ENCODE measurements at places on chromosomes 12 and 14.
A peak's percentile ranks its signal among the peaks of the same experiment; 100 is the strongest.

DNA sequence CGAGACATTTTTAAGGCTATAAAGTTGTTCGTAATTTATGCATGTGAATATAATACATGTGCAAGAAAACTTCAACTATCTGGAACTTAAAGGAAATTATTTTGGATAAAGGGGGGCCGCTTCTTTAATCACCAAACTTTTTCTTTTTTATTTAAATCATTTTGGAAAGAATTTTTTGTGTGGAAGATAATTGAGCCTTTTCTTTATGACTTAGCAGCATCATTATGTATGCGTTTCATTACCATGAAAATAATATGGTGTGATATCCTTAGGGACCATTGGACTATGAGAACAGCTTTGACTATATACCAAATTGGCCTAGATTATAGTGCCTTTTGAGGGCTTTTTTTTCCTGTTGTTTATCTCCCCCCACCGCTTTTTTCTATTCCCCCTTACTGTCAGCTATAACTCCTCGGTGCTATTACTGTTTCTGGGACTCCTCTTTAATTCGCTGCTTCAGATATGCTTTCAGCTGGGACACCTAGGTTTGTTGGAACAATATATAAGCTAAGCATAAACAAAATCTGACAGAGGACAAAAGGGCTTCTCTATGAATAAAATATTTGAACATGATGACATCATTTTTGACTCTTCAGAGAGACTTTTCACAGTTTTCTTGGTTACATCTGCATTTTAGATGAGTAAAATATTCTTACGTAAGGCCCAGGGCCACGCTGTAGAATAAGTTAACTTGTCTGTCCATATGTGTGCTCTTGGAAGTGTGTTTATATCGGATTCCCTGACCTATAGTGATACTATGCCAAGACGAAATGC is 392.7 kb downstream of the NPAS3 start:
- DNase-seq = no peak

DNA sequence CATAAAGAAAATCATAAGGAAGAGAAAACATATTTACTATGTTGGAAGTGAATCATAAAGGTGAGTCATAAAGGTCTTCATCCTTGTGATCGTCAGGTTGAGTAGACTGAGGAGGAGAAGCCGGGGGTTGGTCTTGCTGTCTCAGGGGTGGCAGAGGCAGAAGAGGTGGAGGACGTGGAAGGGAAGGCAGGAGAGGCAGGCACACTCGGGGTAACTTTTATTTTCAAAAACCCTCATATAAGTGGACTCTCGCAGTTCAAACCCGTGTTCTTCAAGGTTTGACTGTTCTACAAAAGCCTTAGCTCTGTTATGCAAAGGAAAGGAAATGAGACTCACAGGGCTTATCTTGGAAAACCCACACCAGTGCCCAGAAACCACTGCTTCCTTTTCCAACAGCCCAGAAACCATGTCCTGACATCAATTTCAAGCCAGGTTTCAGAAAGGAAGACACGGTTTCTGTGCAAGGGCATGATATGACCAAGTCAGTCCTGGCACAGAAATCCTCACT is 14.0 kb downstream of the SMCO2 start:
- no peak for DNase-seq

- DNase-seq = no peak
Measured at GRCh38 chr14:91323671-91324605, 79.4 kb upstream of the GPR68 start.

DNA sequence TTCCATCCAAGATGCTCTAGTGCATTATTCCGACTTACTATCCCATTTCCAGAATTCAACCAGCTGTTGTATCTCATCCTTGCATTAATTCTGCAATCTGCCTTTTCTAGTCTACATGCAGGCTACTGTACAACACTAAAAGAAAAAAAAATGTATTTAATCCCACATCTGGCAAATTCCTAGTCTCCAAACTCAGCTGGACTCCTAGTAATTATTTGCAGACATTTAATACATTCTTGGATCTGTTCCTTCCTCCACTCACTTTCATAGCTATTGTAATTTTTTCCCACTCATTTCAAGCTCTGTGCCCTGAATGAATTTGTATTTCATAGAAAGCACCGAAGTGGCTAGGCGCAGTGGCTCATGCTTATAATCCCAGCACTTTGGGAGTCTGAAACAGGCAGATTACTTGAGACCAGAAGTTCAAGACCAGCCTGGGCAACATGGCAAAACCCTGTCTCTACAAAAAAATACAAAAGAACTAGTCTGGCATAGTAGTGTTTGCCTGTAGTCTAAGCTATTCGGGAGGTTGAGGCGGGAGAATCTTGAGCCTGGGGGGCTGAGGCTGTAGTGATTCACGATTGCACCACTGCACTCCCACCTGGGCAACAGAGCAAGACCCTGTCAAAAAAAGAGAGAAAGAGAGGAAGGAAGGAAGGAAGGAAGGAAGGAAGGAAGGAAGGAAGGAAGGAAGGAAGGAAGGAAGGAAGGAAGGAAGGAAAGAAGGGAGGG is 39.5 kb upstream of the YAF2 start:
- no peak for DNase-seq

GRCh38 chr12:67390273-67390672 is 121.1 kb downstream of the CAND1 start:
- DNase-seq = no peak

DNA sequence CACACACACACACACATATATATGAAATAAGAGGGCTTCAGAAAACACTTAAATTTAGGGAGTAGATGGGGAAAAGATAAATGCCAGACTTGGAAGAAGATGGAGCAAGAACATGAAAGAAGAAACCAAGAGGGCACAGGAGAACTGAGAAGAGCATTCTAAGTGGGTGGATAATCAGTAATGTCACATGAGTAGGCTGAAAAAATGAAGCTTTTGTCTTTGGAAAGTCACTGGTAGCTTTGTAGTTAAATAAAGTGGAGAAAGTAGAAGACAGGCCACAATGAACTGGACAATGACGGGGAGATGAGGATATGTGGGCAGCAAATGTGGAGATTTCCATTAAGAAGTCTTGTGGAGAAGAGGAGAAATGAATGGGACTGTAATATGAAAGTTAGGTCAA is 2.2 kb upstream of the ZC2HC1C start:
- DNase-seq = no peak

GRCh38 chr12:128856035-128856790 is 2.9 kb downstream of the GLT1D1 start:
- DNase-seq = no peak

DNA sequence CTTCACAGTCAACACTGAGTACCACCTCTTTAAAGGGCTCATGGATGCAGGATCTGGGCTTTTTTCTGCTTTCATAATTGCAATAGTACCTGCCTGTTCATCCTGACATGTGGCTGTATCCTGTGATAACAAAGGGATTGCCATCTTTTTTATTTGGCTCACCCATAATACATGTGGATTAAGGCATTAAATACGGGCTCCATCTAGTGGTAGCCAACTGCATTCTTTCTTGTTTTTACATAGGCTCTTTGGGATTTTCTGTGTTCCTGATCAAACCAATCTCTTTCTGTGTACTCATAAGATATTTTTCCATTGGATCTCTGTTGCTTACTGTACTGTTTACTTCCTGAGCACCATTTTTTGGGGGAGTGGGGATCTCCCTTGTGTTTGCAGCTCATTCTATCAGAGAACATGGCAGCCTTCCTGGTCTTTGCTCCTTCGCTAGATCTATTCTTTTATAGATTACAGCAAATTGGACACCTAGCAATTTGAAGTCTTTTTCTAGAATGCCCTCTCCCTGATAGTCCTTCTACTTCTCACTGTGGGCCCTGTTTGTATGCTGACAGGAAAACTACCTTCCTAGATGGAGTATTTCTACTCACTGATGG is 723.4 kb upstream of the MDGA2 start:
- DNase-seq = peak; percentile 4

- no peak for DNase-seq
Measured at GRCh38 chr12:70985850-70986249, 65.3 kb upstream of the PTPRR start.

GRCh38 chr12:124898200-124898922 is 16.1 kb downstream of the UBC start:
- DNase-seq = no peak

GRCh38 chr12:117363056-117363662 is 1.7 kb upstream of the NOS1 start:
- DNase-seq = no peak

Measured in epithelial cell of proximal tubule (primary cell).